ENCODE measurements at places on chromosomes 2 and 18.

GRCh38 chr2:193929131-193929530 is 1727.9 kb upstream of the SLC39A10 start:
- no peak for DNase-seq

DNA sequence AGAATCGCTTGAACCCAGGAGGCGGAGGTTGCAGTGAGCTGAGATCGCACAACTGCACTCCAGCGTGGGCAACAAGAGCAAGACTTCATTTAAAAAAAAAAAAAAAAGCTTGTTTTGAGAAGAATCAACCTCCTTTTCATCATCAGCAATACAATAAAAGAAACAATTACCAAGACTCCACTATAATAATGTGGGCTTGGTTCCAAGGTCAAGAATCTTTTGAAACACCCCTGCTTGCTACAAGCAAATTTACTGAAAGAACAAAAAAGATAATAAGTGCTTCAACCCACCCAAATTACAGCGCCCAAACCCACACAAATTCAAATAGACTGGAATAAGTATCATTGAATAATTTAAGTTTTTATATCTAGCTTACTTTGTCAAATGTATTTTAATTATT is 33.6 kb upstream of the MAPRE3 start:
- DNase-seq, result no peak

- DNase-seq, result no peak
Observed at GRCh38 chr18:13332874-13333273, 114.3 kb downstream of the LDLRAD4 start.

DNA sequence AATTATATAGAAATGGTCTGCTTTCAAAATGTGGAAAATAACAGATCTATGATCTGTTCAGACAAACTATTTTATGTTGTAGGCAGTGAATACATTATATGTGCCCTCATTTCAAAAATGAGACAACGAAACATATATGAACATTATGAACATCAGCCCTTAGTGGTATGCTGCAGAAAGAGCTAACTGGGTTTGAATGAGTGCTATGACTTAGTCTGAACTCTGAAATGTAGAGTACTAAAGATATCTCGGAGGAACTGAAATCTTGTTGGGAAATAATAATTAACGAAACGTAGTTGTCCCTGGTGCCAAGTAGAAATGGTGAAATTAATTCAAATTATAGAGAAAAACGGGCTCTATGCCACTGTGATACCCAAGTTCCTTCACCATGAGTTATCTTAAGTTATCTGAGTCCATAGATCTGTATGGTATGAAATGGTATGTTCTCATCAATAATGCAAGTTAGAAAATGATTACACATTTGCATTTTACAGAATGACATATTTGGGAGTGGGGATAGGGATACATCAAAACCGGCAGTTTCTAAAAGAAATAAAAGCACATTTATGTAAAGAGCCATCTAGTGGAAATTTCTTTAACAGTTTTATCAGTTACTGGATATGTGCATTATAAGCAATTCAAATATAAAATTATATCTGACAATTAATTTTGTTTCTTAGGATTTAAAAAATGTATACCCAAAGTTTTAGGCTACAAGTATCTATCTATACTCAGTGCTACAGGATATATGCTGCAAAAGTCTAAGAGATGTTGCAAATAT is 26.7 kb downstream of the STARD6 start:
- no peak for DNase-seq

- DNase-seq, result no peak
Observed at GRCh38 chr18:55072698-55073097, 113.4 kb upstream of the CCDC68 start.
